ENCODE measurements at places on chromosomes 1 and 21.
A peak's percentile ranks its signal among the peaks of the same experiment; 100 is the strongest.

DNA sequence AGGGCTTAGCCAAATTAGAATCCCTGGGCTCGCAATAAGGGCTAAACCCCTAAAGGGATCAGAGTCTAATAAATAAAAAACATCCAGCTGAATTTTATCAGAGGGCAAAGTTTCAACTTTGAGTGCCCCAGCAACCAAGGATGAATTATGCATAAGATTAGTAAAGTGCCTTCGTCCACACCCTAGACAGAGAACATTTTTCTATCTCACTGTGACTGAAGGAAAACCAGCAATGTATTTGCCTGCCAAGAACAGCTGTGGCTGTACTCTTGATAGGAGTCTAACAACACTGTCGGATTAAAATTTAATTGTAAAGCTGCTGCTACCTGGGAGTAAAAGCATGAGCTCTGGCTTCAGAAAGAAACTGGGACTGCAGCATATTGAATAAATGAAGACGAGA is 23.3 kb downstream of the WNT2B start:
- DNase-seq, result no peak

DNA sequence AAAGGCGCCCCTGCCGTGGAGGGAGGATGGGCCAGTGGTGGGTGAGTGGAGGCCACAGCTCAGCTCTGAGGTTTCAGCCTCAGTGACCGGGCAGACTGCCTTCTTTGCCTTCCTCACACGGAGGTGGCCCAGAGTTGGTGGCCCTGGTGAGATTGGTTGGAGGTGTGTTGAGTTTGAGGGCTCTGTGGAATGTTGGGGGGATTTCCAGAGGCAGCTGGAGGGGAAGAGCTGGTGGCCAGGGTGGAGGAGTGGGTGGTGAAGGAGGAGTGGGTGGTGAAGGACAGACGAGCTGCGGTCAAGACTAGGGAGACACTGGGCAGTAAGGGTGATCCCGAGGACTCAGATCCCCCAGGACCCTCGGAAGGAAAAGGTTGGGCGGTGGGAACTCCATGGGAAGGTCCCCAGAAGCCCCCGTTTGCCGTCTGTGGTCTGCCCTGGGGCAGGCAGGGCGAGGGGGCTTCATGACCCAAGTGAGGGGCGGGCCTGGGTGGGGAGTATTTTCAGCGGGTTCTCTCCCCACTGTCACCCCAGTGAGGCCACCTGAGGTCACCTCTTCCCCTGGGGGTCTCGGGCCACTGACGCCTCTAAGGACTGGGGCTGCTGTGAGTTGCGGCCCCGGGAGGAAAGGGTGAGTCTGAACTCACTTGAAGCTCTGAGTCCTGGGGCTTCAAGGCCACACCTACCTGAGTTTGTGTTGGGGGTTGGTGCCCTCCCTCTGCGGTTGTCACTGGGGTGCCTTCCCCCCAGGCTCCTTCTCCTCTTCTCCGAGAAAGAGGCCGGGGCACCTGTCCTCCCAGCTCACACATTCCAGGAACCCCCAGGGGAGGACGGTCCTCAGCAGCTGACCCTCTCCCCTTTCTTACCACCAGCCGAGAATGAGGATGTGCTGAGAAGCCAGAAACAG is 22.7 kb upstream of the PIK3CD start:
- DNase-seq, result peak; percentile 77

DNA sequence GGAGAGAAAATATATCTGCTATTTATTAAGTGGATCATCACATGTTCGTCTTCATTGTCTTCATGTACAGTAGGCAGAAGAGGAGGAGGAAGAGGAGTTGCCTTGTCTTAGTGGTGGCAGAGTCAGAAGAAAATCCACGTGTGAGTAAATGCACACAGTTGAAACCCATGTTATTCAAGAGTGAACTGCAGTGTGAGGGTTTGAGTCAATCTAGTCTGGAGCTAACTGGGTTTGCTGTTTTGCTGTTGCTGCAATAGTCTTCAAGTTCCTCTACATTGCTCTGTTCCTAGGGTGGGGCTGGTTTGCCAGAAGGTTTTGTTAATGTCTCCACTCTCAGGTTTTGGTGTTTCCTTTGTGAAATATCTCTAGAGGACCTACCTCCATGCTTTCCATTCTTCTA is 3.1 kb upstream of the CD1A start:
- no peak for DNase-seq

- no peak for DNase-seq
These were observed 27.5 kb downstream of the HLX start for GRCh38 chr1:220906561-220907334.

GRCh38 chr21:43689556-43690337 is 29.2 kb upstream of the PDXK start:
- DNase-seq, result no peak

DNA sequence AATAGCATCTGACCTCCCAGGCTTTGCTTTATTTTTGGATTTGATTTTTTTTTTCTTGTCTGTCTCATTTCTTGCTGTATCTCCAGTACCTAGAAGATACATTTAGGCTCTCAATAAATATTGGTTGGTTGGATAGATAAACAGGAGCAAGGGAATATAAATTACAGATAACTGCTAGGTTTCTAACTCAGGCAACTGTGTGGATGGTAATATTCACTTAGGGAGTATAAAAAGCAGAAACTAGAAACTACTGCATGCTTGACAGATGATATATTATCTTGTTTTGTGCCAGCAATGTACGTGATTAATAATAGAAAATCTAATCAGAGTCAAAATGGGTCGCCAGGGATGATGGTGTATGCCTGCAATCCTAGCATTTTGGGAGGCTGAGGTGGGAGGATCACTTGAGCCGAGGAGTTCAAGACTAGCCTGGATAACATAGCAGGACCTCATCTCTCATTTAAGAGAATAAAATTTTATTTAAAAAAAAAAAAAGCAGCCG is 31.0 kb upstream of the TARS2 start:
- no peak for DNase-seq

DNA sequence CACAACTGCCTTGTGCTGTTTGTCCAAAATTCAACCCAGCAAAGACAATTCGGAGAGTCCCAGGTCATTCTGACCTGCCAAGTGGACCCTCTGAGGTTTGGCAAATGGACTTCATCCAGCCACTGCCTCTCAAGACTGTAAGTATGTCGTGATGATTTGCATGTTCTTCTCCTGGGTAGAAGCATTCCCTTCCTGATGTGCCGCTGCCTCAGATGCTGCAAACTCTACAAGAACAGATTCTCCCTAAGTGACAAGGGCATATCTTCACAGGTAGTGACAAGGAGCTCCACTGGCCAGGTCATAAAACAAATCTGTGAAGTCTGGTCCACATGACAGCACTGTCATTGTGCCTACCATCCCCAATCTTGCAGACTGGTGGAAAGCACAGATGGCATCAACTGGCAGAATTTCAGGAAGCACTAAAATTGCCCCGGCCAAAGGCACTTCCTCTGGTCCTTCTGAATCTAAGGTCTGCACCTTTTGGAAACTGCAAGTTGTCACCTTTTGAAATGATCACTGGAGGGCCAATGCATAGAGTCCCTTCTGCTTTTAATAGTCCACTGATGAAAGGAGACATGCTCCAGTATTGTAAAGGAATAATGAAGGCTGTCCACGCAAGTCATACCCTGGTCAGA is 27.4 kb downstream of the POFUT2 start:
- DNase-seq, result no peak

- DNase-seq, result no peak
These were observed at the start of gene FAM163A for GRCh38 chr1:179742717-179743678. Gene FAM163A, plus strand, starts transcription at chr1:179743291. Its CDS starts 69,807 bp downstream, at chr1:179813098.

- no peak for DNase-seq
These were observed 39.3 kb upstream of the TENT5C start for GRCh38 chr1:117566556-117566955.

DNA sequence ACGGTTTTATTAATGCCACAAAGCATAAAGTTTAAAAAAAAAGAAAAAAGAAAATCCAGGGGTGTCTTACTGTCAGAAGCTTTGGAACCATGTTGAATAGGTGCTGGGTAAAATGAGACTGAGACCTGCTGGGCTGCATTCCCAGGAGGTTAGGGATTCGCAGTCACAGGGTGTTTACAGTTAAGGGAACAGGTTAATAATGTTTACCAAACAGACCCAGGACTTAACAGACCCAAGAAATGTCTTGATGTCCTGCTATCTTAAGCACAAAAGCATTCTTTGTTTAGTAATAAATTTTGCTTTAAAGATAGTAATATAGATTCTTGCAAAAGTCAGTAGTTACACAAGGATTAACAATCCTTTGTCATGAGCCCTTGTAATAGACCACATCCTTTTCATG is 54.7 kb downstream of the OLFML3 start:
- no peak for DNase-seq

GRCh38 chr1:114130846-114131525 is 22.7 kb downstream of the SYT6 start:
- no peak for DNase-seq

- no peak for DNase-seq
These were observed 12.4 kb downstream of the SLC2A7 start for GRCh38 chr1:9013819-9014218.

DNA sequence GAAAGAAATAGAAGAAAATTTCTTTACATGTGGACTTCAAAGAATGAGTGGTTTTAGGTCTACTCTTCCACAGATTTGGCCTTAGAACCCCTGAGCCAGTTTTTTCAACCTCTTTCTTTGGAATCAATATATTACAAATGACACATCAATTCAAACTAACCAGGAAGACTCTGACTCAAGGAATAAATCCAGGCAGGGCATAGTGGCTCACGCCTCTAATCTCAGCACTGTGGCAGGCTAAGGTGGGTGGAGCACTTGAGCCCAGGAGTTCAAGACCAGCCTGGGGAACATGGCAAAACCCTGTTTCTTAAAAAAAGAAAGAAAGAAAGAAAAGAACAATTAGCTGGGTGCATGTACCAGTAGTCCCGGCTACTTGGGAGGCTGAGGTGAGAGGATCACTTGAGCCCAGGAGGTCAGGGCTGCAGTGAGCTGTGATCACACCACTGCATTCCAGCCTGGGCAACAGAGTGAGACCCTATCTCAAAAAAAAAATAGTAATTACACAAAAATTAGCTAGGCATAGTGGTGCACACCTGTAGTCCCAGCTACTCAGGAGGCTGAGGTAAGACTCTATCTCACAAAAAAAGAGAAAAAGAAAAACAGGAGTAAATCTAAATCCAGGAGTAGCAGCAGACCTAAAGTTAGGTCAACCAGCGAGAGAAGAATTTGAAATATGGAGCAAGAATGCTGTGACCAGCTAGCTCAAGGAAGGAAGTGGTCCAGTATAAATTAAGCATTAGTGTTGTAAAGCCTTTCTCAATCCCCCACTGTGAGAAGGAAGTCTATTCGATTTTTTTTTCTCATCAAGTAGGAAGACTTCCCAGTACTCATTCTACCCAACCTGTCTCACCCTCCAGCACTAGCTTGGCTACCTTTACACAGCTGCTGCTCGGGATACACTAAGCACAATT is 1.9 kb downstream of the SORT1 start:
- no peak for DNase-seq

DNA sequence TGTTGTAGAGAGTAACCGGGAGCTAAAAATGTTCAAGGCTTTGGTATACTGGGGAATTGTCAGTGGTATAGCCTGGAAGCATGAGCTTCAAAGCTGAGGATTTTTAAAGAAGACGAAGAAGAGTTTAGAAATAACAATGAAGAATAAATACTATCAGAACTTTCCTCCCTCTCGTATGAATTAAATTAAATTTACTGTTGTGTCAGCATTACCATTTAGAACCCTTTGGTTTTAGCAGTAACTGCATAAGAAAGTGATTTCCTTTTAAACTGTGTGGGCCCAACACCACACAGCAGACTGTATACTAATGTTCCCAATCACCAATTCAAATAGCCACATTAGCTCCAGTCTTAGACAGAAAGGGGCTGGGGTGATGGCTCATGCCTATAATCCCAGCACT is 122.6 kb downstream of the ZNF644 start:
- no peak for DNase-seq

DNA sequence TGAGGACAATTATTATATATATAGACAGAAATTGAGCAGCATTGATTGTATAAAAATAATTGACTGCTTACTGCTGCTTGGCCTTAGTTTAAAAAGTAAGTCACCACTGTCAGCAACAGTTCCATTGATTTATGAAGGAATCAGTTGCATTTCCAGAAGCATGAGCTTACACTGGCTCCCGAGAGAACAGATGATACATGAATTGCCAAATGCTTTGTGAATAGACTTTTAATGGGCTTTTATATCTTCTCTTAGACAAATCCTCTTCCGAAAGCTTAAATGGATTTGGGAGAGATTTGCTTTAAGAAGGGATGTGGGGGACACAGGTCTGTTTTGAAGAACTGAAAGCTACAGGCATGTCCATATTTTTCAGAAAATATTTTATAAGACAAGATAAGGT is 7.5 kb downstream of the FHAD1 start:
- no peak for DNase-seq

- no peak for DNase-seq
These were observed 41.9 kb upstream of the CACYBP start for GRCh38 chr1:174957829-174958228.
